Germinal center (tissue), 1 donor: ENCODE measurements at places on chromosomes 1 and 21.

DNA sequence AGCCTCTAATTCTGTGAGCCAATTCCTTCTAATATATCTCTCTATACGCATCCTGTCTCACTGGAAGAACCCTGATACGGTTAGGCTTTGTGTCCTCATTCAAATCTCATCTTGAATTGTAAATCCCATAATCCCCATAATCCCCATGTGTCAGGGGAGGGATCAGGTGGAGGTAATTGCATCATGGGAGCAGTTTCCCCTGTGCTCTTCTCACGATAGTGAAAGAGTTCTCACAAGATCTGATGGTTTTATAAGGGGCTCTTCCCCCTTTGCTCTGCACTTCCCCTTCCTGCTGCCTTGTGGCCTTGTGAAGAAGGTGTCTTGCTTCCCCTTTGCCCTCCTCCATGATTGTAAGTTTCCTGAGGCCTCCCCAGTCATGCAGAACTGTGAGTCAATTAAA is 116.1 kb downstream of the MRPS6 start:
- no peak for DNase-seq

- no peak for DNase-seq
Measured at GRCh38 chr21:31279986-31280385, 64.1 kb downstream of the TIAM1 start.

- DNase-seq = no peak
Measured at GRCh38 chr21:33492571-33492970, 1.1 kb upstream of the DNAJC28 start.

DNA sequence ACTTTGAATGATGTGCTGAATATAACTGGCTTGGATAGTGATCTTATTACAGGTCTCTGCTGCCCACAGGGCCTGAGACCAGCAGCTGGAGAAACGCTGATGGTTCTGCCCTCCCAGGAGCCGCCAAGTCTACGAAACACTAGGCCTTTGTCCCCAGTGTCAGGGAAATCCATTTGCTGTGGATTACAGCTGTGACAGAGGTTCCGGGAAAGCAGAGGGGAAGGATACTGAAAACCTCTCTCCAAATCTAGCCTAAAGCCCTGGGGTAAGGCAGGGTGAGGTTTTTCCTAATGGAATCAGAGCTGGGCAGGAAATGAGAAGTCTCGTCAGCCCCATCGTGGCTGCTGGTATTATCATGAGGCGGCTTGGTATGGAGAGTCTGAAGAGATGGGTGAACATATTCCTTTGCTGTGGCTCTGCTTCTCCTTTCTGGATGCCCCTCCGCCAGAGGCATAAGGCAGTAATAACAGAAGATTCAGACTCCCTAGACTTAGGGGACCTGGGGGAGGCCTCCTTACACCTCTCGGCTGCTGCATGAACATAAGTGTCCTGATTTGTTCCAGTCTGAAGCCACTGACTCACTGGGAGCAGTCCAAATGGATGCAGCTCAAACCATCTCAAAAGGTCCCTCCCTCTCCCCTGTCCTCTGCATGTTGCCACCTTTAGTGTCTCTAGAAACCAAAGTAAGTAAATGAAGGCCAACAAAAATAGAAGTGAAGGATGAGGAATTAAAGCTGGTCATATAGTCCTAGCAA is 48.1 kb downstream of the PHC2 start:
- no peak for DNase-seq

- DNase-seq = no peak
Measured at GRCh38 chr1:1996207-1996651, 7.4 kb downstream of the CFAP74 start.

DNA sequence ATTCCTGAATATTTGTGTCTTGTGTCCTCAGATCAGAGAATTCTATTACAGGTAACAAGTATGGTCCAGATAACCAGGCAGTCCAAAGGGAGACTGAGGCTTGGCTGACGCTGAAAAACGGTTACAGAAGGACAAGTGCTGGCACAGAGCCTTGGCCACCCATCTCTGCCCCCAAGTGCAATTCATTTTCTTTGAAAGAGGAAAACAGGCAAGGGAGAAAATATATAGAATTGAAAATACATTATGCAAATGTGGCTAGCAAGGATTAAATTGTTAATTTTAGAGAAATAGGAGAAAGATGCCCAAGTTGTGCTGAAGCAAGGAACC is 1.2 kb downstream of the SORT1 start:
- DNase-seq = no peak

- no peak for DNase-seq
Measured at GRCh38 chr1:90809996-90810395, 92.9 kb upstream of the BARHL2 start.

GRCh38 chr1:214234635-214235025 is 46.3 kb upstream of the SMYD2 start:
- no peak for DNase-seq

DNA sequence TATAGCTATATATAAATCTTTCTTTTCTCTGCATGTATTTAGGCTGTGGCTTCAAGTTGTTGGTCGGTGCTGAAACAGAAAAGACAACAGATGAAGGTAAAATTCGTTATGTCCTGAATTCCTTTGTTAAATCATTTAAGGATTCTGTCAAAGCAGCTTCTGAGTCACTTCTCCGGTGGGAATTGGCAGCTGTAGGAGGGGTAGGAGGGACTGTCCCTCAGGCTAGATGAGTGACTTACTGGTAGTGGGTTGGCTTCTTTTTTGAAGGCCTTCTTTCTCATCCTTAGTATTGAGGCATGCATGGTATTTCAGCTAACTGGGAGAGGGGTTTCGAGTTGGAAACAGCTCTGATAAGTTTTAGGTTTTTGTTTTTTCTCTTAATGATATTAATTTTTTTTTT is 22.1 kb upstream of the NEXN start:
- no peak for DNase-seq

GRCh38 chr1:175211656-175212055 is 19.1 kb upstream of the KIAA0040 start:
- DNase-seq = no peak

GRCh38 chr1:1908506-1908791 is 6.6 kb upstream of the CALML6 start:
- peak; percentile 62 for DNase-seq

- no peak for DNase-seq
Measured at GRCh38 chr1:245856944-245857531, 650.0 kb downstream of the SMYD3 start.

GRCh38 chr1:203907901-203908300 is 46.5 kb downstream of the SNRPE start:
- DNase-seq = no peak

DNA sequence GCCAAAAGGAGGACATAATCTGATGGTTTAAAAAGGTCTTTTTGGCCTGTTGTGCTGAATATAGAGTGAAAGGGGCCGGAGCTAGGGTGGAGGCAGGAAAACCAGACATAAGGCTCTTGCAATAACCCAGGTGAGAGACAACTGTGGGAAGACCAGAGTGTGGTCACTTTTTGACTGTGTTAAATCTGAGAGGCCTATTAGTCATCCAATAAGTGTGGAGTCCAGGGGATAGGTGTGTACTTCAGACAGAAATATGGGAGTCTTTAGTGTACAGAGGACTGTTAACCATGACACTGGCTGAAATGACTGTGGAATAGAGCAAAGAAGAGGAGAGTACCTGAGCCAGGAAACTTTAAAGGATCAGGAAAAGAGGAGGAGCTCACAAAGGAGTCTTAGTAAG is 89.3 kb downstream of the VAV3 start:
- DNase-seq = no peak

DNA sequence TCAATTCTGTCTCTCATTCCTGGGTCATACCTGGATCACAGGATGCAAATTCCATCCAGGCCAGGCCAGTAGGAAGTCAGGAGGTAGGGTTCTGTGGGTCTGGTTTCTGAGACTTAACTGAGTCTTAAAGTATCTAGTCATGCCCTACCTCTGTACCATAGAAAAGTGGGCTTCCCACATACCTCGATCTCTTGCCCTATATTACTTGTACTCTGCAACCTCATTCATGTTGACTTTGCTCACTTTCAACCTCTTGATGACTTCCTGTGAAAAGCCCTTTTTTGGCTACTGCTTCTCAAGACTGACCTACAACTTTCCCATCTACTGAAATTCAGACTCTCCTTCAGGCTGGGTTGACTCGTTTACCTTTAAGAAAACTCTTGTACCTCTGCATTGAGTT is 128.9 kb upstream of the C8B start:
- DNase-seq = no peak

GRCh38 chr1:160163615-160164014 is 12.2 kb downstream of the ATP1A4 start:
- DNase-seq = no peak

- no peak for DNase-seq
Measured at GRCh38 chr1:157131281-157131680, 6.9 kb downstream of the ETV3 start.

DNA sequence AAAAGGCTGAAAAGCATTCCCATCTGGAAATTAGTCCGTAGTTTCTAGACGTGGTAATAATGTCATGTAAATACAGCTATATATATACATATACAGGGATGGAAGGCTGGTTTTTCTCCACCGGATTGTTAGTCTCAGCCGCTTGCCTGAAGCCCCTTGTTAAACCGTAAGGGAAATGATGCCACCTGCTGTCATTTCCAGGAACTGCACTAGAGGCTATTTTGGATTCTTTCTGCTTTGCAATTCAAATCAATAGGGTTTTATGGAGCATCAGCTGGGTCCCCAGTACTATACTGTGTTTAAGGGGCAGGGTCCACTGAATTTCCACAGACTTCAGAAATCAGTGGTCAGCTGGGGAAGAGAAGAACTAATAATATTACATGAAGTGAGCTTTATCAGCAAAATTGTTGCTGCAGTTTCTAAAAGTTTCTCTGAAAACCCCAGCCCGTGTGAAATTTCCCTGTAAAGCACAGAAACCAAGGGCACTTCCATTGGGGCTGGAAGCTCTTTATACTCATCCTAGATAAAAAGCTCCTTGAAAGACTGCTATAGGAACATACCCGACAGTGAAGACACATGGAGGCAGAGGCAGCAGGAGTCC is 33.8 kb upstream of the MPZL1 start:
- peak; percentile 79 for DNase-seq

GRCh38 chr1:174761901-174762585 is 237.7 kb upstream of the CACYBP start:
- no peak for DNase-seq

GRCh38 chr1:216794586-216794985 is 71.4 kb upstream of the ESRRG start:
- no peak for DNase-seq

GRCh38 chr21:15809818-15810217 is 80.0 kb downstream of the USP25 start:
- DNase-seq = no peak

GRCh38 chr1:45378184-45378583 is 37.9 kb upstream of the MUTYH start:
- DNase-seq = no peak

DNA sequence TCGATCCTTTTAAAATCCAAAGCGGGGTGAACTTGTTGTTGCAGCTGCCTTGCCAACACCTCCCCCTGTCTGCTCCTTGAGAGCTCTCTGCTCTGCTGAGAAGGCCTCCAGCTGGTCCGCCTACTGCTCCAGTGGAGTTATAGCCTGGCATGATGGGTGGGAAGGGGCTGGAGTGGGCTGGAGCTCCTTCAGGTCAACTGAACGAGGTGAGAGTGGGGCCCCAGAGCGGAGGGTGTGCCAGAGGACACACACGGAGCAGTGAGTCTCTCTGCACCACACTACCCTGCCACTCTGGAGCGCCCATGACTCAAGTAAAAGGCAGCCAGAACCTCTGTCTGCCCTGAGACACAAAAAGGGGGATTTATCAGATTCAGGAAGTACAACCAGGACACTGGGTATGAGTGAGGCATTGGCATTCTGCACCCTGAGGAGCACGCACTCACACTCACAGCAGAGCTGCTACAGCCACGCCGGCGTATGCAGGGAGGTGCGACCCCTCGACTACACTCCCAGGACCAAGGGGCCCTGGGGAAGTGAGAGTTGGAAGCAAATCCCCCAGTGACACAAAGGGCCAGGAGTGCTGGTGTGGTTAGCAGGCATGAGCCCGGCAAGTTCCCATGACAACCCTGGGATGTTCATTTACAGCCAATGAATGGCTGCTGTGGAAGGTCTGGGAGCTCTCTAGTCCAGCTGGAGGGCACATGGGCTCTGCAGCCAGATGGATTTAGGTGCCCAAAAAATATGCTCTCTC is 28.0 kb upstream of the EVA1B start:
- no peak for DNase-seq

GRCh38 chr1:151991663-151992302 is 1.9 kb downstream of the S100A10 start:
- no peak for DNase-seq

GRCh38 chr1:176957603-176958002 is 206.9 kb downstream of the ASTN1 start:
- no peak for DNase-seq

- DNase-seq = peak; percentile 66
Measured at GRCh38 chr1:22930240-22930912, 42.3 kb downstream of the LACTBL1 start.

DNA sequence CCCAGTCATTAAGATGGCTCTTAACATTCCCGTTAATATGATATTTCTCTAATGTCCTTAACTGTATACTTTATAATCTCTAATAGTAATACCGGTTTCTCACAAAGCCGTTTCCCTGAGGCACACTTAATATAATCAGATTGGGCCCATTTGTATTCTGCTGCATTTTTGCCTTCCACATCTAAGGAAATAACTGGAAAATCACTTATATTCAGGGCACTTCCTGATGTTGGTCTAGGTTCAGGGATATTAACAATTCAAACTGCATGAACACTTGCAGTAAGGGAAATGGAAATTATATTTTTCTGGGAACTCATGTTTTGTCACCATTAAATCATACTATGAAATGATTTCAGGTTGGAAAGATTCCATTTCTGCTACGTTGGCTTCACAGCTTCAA is 119.8 kb downstream of the TPR start:
- DNase-seq = no peak

DNA sequence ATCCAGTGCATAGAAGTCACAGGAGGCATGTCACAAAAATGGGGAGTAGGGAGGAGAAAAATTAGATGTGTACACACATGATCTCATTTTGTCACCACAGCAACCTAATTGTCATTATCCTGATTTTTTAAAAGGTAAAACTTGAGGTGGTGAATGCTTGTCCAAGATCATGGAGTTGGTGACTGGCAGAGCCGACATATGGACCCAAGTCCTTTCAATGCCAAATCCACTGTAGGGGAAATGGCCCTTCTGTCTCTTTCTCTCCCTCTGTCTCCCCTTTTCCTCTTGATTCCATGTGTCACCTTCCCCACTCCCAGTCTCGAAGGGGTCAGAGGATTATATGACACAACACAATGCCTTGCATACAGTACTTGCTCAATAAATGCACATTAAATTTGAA is 65.7 kb upstream of the JUN start:
- DNase-seq = no peak
